ENCODE measurements at places on chromosomes 16 and 17.

- peak; percentile 53 for DNase-seq
Observed at GRCh38 chr16:89373355-89374110, 116.8 kb downstream of the ANKRD11 start.

- no peak for DNase-seq
Observed at GRCh38 chr17:72952220-72952619, 140.3 kb downstream of the SLC39A11 start.

DNA sequence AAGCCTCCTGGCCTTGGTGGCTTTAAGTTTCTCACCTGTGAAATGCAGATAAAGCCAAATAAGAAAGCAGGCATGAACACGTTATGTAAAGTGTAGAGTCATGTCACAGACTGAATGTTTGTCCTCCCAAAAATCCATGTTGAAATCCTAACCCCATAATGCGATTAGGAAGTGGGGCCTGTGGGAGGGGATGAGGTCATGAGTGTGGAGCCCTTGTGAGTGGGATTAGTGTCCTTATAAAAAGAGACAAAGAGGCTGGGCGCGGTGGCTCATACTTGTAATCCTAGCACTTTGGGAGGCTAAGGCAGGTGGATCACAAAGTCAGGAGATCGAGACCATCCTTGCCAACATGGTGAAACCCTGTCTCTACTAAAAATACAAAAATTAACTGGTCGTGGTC, 19.5 kb upstream of the C16orf78 start:
- no peak for DNase-seq

DNA sequence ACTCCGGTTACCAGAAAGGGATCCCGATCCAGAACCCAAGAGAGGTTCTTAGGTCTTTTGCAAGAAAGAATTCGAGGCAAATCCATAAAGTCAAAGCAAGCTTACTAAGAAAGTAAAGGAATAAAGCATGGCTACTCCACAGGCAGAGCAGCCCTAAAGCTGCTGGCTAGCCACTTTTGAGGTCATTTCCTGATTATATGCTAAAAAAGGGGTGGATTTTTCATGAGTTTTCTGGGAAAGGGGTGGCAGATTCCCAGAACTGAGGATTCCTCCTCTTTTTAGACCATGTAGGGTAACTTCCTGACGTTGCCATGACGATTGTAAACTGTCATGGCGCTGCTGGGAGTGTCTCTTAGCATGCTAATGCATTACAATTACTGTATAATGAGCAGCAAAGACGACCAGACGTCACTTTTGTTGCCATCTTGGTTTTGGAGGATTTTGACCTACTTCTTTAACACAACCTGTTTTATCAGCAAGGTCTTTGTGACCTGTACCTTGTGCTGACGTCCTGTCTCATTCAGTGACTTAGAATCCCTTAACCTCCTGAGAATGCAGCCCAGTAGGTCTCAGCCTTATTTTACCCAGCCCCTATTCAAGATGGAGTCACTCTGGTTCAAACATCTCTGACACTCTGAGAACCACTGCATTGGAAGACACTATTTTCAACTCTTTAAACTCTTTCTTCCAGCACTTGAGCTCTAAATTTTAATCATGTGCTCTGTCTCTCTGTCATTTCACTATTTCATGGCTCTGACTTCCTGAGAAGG, 203.6 kb upstream of the CACNG3 start:
- no peak for DNase-seq

DNA sequence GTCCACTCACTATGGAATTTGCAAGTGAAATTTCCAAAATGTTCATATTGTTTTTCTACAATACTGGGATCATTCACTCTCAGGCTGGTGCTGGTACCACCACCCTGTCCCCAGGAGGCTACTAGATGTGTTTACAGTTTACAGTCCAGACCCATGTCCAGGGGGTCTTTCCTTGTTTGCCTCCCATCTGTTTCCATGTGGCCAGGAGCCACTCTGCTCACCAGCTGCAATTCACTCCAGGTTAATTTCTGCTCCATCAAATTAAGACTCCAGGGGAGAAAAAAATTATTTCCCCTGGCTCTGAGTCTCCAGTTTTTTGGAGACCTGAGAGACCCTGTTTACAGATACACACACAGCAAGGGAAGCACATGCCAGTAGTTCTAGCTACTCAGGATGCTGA, 12.5 kb upstream of the SRSF1 start:
- DNase-seq, result no peak

GRCh38 chr17:77361986-77362620, 221.3 kb downstream of the SEC14L1 start:
- DNase-seq, result no peak

- no peak for DNase-seq
Observed at GRCh38 chr16:28863929-28864793, 518 bp downstream of the SH2B1 start.

DNA sequence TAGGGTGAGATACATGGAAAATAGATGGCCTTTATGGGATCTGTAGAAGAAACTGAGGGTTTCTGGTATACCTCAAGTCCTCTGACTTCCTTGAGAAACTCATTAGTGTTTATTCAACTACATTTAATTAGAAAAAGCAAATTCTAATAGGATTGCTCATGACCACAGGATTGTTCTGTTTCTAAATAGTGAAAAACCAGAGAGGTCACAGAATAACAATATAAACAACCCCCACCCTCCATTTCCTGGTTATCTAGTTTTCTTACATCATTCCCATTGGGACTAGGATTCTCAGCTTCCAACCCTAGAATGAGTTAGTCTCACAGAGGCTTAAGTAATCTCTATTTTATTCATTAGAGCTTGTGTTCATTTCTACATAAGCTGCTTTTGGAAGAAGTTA, 30.0 kb downstream of the SF3B3 start:
- no peak for DNase-seq

DNA sequence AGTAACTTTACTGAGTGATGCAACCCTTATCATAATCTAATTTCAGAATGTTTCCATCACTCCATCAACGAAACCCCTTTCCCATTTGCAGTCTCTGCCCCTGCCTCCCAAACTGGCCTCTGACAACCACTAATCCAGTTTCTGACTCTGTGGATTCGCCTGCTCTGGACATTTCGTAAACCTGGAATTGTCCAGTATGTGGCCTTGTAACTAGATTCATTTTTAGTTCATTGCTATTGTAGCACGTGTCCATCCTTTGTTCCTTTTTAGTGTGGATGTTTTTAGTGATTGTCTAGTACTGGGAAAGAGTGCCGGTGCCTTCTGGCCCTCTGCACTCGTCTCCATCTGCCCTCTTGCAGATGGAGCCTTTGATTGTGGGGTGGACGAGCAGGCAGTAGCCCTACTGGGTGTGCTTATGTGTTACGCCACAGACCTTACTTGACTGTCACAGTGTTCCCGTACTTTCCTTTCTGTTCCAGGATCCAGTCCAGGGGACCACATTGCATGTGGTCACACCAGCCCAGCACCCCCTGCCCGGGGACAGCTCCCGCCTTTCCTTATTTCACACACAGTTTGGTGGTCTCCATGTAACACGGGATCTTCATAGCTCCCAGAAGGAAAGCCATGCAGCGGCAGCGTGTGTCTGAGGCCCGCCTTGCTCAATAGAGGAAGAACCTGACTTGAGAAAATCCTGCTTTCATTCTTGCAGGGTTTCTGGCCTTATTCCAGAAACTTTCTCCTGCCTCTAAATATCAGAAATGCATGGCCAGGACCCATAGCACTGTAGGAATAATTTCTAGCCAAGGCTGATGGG, 8.8 kb downstream of the KIAA0513 start:
- DNase-seq, result no peak

DNA sequence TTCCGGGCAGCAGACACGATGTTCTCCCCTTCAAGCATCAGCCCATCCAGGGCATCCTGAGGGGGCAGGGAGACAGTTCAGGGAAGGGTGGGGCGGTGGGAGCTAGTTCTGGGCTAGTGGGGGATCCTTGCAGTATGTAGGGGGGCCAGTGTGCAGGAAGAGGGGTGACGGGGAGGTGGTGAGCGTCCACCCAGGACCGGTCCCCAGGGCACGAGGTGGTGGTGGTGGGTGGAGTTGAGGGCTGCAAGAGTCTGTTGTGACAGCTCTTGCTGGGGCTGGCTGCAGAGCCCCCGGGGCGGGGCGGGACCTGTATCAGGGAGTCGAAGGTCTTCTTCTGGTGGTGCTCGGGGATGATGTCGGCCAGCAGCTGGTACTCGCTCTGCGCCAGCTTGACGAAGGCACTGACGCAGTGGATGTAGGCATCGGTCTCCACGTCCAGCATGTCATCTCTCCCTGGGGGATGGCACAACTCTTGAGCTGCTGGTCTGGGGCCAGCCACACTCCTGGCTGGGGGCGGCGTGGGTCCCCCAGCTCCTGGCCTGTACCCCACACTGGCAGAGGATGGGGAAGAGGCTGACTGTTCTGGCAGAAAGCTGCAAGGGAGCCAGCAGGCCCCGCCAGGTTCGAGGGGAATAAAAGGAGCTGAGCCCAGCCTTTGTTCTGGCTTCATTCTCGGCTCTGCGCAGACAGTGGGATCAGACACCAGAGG, 10.0 kb downstream of the ZACN start:
- no peak for DNase-seq

GRCh38 chr17:44830359-44831288, 537 bp upstream of the GJC1 start:
- no peak for DNase-seq

DNA sequence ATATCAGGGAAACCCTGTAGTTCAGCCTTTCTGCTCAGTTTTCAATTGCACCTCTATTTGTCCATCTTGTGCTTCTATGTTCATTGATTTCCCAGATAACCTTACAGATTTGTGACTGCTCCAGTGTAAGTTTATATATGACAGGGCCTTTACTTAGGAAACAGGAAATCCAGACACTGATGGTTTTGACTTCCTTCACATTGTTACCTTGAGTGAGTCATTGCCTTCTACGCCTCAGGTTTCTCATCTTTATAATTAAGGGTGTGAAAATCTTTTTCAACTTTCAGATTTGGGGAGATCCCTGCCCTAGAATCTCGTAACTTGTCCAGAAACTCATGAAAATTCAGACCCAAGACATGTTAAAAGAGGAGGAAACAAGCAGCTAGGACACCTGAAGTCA, 342.4 kb upstream of the TBX2 start:
- no peak for DNase-seq

GRCh38 chr16:75584108-75584507, 17.9 kb downstream of the GABARAPL2 start:
- DNase-seq, result no peak

DNA sequence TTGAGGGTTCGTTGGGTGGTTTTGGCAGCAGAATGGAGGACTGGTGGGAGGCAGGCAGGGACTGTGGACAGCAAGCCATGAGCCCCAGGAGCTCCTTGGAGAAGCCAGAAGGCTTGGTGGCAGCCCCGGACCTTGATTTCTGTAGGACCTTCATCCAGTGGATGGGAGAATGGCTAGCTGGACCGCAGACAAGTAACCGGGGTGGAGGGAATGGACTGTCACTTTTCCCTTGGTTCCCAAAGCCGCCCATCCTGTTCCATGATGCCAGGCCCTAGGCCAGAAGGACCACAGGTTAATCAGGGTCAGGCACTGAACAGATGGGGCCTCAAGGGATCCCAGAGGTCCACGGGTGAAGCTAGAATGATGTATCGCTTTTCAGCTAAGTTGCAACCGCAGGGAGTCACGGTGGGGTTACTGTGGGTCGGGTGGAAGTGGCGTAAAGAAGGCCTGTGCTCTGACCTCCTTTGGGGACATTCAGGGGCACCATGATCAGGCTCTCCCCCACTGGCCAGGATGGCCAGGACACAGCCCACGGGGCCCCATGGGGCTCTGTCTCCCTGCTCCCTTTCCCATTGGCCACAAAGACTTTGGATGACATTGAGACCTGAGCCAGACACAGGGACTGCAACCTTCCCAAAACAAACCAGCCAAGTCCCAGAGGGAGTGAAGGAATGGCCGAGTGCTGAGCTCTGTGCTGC, 66.9 kb upstream of the MRTFB start:
- DNase-seq, result peak; percentile 67

GRCh38 chr17:74833501-74834377, 25.9 kb downstream of the GRIN2C start:
- DNase-seq, result peak; percentile 20

DNA sequence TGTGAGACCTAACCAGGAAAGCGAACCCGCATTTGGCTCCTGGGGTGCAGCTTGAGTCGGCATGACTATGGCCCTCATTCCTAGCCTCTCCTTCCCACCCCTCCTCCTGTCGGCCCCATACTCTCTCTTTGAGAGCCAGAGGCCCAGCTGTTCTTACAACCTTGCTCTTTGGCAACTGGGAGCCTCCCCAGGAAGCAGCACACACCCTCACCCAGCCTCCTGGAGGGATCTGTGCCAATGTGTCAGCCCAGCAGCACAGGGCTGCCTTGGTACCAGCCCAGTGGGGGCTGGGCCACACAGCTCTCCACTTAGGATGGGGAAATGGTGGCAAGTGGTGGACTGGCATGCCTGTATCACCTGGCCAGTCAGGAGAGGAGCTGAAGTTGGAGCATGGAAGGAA, 70.3 kb upstream of the LGALS9 start:
- DNase-seq, result no peak

- no peak for DNase-seq
Observed at GRCh38 chr16:23959072-23959751, 123.4 kb downstream of the PRKCB start.

GRCh38 chr17:29760279-29761039, 137.7 kb upstream of the CORO6 start:
- no peak for DNase-seq

GRCh38 chr16:11151156-11151884, 104.7 kb downstream of the SOCS1 start:
- no peak for DNase-seq

GRCh38 chr16:933581-933980, 37.2 kb downstream of the LMF1 start:
- DNase-seq, result no peak

DNA sequence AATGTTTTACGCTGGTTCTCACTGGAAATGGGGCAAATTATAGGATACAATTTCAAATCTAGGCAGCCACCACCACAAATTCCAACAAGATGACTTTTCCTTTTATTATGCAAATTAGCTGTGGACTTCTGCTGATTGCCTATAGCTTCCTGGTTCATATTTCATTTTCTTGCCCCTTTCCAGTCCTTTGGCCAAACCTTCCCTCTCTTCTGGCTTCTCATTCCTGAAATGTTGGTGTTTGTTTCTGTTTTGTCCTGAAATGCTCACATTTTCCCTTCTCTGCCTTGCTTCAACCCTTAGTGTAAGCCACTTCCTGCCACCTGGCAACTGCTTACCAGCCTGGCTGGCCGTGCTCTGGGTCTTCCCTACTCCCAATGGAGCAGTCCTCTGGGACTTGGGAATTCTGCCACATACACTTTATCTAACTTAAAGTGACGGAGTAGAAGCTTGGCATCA, 14.0 kb downstream of the PRSS54 start:
- no peak for DNase-seq

All from gastrocnemius medialis (tissue), 4 donors.